ENCODE measurements at places on chromosomes 12 and 14.

GRCh38 chr14:53441789-53442188 lies 288.7 kb upstream of the DDHD1 start:
- no peak for DNase-seq

DNA sequence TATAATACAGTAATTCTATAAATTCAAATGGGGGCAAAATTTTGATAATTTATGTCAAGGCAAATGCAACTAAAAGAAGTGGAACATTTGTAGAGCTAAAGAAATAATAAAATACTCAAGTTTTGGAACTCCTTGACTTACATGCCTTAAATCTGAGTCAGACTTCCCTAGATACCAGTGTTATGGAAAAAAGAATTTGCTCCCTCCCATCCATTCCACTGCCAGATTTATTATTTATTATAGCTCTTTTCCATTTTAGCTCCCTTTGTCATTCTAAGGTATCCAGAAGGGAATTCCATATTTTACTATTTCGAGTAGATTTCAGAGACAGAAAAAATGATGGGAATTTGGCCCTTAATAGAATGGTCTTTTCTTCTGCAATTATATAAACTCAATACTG lies 44.0 kb downstream of the RHOJ start:
- peak; percentile 44 for DNase-seq

DNA sequence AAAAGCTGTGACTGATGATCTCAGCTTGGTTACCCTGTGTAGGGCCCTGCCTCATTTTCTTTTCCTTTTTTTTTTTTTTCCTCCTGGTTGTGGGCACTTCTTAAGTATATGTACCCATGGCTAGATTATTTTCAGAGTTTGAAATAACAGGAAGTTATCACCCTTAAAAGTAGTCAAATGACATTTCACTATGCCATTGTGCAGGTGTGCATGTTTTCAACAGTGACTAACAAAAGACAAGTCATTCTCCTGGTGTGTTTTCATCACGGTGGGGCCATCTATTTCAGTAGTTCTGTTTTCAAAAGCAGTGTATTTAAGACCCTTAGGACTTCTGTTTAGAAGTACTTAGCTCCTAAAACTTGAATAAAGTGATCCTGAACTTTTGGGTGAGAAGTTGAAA lies 15.0 kb downstream of the GABARAPL1 start:
- no peak for DNase-seq

DNA sequence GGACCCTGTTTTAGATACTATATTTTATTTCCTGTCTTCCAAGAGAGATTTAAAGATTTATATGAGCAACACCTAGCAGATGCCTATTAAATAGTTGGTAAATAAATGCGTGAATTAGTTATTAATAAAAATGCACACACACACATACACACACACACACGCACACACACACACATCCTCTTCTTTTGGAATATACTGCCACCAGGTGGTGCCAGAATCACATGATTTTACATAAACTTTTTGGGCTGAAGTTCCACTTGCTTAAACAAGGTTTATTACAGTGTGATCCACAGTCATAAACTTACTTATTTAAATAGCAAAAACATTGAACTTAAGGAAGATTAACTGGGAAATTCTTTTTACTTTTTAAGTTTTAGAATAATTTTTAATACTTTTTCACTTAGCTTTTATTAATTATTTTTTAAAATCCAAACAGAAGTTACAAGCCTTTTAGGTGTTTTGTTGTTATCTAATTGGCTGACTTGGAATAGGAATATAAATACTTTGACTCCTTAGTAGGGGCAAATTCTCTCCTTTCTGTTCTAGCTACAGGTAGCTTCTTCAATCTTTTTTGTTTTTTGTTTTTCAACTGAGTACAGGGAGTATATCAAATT lies 17.5 kb downstream of the RAD51B start:
- peak; percentile 31 for DNase-seq

DNA sequence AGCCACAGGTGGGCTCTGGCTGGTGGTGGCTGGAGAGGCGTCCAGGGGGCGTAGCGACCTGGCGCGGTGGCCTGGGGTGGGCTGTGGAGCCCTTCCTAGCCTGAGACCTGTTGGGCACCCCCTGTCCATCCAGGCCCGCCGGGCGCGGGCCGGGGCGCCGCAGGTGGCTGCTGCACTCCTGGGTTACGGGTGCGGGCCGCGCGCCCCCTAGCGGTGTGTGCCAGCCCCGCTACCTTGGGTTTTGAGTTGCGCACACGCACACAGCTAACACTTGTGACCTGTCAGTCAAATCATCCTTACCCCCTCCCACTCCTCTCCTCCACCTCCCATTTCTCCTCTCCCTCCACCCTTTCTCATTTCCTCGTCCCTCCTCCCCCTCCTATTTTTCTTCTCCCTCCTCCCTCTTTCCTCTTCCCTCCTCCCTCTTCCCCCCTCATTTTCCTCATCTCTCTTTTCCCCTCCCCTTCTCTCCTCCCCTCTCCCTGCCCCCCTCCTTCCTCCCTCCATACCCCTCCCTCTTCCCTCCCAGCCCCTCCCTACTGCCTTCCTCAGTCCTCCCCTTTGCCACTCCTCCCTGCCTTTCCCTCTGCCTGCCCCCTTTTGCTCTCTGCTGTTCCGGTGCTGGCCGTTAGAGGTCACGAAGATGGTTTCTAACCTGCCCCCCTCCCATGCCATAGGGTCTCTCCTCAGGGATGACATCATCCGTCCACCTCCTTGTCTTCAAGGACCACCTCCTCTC lies 2.3 kb downstream of the MEG3 start:
- DNase-seq = no peak
